Astrocyte of the spinal cord (primary cell): ENCODE measurements at places on chromosomes 16 and 17.
A peak's percentile ranks its signal among the peaks of the same experiment; 100 is the strongest.

DNA sequence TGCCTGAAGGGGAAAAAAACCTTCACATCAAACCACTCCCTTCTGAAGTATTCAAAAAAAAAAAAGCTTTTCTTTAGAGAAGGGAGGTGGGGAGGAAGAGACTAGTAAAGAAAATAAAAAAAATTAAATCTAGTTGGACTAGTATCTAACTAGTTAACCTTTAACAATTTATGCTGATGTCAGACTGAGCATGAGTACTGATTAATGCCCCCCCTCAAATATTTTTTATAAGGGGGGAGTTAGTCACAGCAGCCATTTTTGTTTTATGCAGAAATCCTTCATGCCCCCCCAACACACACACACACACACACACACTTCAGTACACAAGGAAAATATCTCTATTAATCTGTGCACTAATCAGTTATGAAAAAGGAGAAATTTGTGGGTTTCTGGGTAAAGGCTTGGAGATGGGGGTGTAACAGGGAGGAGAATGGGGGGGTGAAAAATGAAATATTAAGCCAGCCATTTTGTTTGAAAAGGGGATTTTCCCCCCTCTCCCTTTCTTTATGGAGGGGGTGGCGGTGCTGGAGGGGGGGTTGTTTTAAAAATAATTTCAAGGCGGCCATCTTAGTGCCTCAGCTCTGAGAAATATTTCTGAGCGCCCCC is 4.7 kb upstream of the CHD3 start:
- DNase-seq = peak; percentile 41

DNA sequence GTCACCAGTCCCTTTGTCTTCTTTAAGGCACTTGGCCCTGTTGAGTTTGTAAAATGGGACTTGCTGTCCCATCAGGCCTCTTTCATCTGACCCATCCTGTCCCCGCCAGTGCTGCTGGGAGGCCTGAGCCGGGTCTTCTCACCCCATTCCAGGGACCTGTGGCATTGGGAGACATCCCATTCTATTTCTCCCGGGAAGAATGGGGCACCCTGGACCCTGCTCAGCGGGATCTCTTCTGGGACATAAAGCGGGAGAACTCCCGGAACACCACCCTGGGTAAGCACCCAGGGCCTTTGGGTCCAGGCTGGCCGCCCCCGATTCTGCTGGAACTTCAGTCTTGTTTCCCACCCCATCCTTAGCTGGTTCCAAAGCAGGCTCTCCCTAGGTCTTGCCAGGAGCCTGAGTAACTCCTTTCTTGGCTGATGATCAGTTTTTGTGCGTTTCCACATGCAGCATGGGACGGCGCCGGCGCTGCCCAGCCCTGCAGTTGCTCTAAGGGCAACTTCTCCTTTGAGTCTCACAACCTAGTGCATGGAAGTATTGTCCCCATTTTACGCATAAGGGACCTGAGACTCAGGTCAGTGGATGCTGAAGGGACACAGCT is 4.1 kb downstream of the ZNF213 start:
- DNase-seq = no peak

GRCh38 chr17:66625311-66625767 is 209.6 kb upstream of the CACNG5 start:
- peak; percentile 41 for DNase-seq

DNA sequence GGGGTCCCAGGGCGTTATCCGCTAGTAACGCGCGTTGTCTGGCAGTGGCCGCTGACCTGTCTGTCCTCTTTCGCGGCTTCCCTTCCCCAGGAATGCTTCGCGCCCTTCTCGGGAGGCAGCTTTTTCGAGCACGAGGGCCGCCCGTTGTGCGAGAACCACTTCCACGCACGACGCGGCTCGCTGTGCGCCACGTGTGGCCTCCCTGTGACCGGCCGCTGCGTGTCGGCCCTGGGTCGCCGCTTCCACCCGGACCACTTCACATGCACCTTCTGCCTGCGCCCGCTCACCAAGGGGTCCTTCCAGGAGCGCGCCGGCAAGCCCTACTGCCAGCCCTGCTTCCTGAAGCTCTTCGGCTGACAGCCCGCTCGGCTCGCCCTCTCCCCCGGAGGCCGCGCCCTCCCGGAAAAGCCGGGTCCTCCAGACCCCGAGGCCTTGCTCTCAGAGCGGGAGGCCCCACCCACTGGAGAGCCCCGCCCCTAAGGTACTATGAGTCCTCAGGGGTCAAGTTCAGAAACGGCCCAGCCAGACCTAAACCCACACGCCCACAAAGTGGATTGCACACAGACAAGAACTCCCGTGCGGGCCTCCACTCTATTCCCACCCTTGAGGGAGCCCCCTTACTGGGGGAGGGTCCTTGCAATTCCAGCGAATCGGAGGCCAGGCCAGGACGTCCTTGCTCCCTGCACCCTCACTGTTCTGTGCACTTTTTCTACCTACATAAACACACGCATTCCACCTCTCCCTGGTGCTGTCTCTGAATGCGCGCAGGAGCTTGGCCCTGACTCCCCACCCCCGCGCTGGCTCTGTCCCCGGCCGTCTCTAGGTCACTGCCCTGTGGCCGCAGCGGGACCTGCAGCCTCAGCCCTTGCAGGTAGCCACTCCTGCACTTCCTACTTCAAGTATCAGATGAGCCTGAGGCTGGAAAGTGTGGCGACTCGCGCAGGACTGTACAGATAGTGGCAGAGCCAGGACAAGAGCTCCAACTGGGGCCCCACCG is 5.4 kb upstream of the SLC5A2 start:
- DNase-seq = no peak

- DNase-seq = no peak
These were observed 627.6 kb downstream of the MAF start for GRCh38 chr16:78972986-78973385.

GRCh38 chr16:28549301-28549899 is 4.3 kb upstream of the SGF29 start:
- DNase-seq = peak; percentile 38

DNA sequence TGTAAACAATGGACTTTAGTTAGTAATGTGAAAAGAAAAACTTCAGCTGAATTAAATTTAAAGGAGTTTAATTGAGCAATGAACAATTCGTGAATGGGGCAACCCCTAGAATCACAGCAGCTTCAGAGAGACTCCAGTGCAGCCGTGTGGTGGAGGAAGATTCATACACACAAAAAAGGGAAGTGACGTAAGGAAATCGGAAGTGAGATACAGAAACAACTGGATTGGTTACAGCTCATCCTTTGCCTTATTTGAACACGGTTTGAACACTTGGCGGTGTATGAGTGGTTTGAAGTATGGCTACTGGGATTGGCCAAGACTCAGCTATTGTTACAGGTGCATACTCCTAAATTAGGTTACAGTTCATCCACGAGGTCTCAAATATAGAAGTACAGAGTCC is 460.4 kb upstream of the ASIC2 start:
- DNase-seq = no peak

DNA sequence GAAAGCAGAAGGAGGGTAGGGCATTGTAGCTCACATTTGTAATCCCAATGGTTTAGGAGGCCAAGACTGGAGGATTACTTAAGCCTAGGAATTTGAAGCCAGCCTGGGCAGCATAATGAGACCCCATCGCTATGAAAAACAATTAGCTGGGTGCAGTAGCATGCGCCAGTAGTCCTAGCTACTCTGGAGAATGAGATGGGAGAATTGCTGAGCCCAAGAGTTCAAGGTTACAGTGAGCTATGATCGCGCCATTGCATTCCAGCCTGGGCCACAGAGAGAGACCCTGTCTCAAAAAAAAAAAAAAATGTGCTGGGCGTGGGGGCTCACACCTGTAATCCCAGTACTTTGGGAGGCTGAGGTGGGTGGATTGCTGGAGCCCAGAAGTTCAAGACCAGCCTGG is 5.0 kb downstream of the ATF7IP2 start:
- DNase-seq = no peak

GRCh38 chr17:56319531-56319930 is 166.3 kb downstream of the ANKFN1 start:
- peak; percentile 73 for DNase-seq

DNA sequence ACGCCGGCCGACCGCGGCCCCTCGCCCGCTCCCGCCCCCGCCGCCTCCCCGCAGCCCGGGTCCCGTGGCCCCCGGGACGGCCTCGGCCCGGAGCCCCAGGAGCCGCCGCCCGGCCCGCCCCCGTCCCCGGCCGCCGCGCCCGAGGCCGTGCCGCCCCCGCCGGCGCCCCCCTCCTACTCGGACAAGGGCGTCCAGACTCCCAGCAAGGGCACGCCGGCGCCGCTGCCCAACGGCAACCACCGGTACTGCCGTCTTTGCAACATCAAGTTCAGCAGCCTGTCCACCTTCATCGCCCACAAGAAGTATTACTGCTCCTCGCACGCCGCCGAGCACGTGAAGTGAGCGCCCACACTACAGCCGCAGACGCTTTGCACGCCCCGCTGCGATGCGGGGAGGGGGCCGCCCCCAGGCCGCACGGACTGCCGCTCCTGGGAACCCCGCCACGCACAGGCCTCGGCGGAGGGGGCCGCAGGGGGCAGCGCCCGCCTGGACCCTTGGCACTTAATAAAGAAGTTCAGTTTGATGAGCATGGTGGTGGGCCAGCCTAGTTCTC is 35.5 kb upstream of the ZC3H18 start:
- DNase-seq = peak; percentile 33

DNA sequence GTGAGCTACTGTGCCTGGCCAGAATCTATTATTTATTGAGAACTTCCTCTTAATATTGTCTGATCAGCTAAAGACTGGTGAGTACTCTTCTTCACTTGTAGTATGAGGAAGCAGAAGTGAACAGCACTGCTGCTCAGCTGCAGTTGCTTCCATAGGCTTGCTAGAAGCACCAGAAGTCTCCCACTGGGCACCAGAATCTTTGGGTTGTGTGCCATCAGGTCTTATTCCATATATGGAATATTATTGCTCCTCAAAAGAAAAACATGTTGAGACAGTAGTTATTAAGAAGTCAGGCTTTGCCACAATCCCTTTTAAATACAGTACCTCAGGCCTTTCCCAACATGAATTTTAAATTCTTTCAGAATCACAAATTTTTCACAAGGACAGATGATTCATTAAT is 17.2 kb downstream of the SNTB2 start:
- peak; percentile 35 for DNase-seq

DNA sequence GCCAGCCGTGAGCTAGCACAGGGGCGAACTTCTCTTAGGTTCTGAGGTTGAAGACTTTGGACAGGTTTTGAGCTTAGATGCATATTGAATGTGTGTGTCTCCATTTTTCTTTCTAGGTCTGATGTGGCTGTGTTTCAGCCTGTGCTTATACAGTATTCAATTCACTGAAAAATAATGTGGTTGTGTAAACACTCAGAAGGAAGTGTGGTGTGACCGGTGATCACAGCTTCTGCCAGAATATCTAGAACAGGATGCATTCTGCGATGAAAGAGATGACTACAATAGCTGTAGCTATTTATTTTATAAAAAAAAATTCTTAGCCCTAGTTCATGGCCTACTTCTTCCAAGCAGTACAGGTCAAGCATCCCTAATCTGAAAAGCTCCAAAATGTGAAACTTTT is 64.4 kb downstream of the MAP2K6 start:
- no peak for DNase-seq
